ENCODE measurements at places on chromosomes 1 and 21.

GRCh38 chr1:218811497-218811896 is 362.2 kb upstream of the LYPLAL1 start:
- DNase-seq: no peak

GRCh38 chr21:37916310-37917051 is at the start of gene KCNJ6:
Gene KCNJ6 (minus strand): TSS chr21:37916457. CDS start chr21:37840682, 75,775 bp downstream.
- DNase-seq: no peak

GRCh38 chr1:12424087-12424529 is 193.9 kb downstream of the DHRS3 start:
- DNase-seq: no peak

- no peak for DNase-seq
These were observed 24.9 kb upstream of the KIRREL1 start for GRCh38 chr1:157968508-157968907.

DNA sequence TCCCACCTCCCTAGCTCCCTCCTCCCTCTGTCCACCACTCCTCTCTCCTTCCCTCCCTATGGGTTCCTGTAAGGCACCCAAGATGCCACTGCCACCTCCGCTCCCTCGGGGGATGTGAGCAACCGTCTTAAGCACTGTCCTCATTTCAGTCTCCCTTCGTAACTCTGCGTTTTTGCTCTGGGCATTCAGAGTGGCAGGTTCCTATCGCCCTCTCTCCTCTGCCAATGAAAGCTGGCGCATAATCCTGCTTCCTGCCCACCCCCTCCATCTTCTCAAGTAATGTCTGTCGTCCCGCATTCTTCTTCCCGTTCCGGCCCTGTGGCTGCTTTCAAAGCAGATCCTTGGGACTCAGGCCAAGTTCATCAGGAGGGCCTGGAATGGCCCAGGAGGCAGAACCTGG is 253.9 kb upstream of the TMEM51 start:
- DNase-seq: no peak

DNA sequence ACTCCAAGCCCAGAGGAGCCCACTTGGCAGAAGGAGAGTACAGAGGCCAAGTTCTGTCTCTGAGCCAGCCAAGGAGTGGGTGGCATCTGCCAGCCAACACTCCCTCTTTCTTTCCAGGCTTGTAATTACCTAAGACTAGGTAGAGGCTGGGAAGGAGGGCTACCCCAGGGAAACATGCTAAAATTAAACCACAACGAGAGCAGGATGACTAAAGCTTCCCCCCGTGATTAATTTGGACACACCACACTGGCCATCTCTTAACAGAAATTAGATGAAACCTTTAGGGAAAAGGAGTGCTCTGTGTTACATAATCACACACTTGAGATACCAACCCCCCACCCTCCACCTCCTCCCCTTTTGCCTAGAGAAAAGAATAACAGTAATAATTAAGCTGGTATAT is 102.1 kb upstream of the ZC3H12A start:
- DNase-seq: no peak

GRCh38 chr1:94011709-94012595 is 102.7 kb upstream of the GCLM start:
- DNase-seq: no peak

DNA sequence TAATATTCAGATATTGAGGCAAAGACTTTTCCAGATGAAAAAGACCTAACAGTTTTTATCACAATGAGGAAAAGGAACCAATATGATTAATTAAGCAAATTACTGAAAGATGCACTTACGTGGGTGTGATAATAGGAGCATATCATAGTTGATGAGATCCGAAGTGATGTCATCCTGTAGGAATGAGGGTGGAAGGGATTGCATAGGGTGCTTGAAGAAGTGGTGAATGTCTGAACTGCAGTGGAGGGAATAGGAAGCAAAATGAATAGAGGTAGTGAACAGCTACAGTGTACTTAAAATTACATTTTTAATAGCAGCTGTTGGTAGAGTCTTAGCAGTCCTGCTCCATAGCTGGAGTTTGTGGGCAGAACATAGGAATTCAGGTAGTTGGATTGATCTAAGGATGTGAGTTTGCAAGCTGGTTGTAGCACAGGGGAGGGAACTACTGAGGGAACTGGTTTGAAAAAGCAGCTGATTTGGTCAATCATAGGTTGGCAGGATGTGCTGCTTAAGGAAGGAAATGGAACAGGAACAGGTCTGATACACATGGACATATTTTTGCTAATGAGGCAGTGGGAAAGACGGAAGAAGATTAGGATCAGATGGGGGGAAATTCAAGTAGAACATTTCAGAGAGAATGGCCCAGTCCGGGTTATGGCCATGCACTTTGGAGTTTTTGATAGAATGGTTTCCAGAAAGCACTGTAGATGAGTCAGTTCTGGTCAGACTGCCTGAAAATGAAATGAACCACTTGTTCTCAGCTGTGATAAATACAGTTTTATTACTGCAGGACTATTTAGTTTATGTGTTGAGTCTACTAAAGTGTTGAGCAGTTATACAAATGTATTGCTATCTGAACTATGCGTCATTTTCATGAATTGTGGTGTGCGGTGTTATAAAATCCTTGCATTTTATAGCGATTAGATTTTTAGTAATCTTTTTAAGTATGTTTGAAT is 155.8 kb downstream of the RYR2 start:
- peak; percentile 16 for DNase-seq

DNA sequence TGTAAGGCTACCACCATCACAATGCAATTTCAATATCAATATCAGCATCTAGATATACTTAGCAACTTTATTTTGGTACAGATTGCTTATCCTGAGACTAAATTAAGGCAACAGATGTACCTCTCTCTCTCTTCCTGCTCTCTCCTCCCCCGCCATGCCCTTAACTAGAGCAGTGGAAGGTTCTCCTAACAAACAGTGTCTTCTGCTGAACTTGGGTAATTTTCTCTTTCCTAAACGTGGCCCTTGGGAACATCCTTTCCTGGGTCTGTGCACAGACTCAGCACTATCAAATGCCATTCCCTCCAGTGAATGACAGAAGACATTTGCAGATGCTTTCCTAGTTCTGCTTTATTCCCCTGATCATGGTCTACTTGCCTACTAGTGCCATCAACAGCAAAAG is 85.6 kb upstream of the TTC39A start:
- no peak for DNase-seq

DNA sequence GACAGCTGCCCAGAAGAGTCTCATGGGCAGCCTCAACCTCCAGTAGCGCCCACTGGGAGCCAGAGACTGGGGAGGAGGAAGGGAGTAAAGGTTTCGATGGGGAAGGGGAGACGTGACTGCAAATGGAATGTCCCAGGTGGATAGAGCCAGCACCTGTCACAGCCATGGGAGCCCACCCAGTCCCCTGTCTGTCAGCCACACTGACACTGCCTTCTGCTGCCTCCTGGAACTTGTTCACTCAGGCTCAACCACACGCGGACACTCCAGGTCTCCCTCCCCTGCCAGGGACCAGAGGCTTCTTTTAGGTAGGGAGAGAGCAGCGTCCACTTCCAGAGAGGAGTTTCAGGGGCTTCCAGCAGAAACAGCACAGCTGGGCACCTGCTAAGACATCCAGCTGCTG is 346.3 kb downstream of the NPHP4 start:
- no peak for DNase-seq

GRCh38 chr1:243850452-243851256 is 611 bp upstream of the AKT3 start:
- DNase-seq: peak; percentile 49

GRCh38 chr1:225846331-225847310 is 35.6 kb downstream of the TMEM63A start:
- DNase-seq: no peak

GRCh38 chr1:157773493-157774350 is 3.2 kb downstream of the FCRL2 start:
- no peak for DNase-seq
